Activated CD4-positive, alpha-beta T cell treated with anti-CD3 and anti-CD28 coated beads for 24 hours (primary cell): ENCODE measurements at places on chromosomes 5 and 9.

GRCh38 chr9:98207606-98208005, 15.2 kb upstream of the CORO2A start:
- DNase-seq, result no peak

DNA sequence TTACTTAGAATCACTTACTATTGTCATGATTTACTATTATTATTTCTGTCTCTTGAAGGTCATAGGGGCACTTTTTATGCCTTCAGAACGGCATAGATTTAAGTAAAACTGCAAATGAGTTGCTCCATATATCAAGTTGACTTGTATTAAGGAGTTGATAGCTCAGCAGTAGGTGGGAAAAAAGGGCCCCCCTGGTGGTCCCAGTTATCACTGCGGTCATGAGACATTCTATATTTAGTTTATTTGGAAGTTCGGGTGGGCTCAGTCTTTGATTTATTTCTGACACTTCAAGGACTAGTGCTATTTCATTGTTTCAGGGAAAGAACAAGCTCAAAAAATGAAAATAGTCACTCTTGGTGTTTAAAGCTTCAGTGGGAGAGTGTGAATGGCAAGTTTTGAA, 159.3 kb downstream of the SLC24A2 start:
- DNase-seq, result no peak

GRCh38 chr5:14109771-14110170, 33.4 kb upstream of the TRIO start:
- DNase-seq, result no peak

DNA sequence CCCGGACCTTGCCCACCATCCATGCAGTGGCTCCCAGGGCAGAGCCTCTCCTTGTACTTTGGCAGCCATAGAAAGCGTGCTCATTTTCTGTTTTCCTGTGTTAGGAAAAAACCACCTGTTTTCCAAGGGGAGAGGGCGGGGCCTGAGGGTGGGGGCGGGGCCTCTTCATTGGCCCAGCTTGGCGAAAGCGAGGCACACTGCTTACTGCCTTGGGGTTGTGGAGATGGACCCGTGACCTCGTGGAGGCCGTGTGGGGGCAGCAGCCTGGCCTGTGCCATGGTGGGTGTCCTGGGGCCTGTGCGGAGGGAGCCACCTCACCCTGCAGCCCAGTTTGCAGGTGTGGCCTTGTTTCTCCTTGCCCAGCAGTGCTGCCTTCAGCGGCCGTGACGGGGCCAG, 4.4 kb upstream of the TOR4A start:
- no peak for DNase-seq

- no peak for DNase-seq
Observed at GRCh38 chr5:170314541-170315095, 17.0 kb upstream of the LCP2 start.

- DNase-seq, result no peak
Observed at GRCh38 chr5:109692852-109693251, 3.1 kb downstream of the MAN2A1 start.

DNA sequence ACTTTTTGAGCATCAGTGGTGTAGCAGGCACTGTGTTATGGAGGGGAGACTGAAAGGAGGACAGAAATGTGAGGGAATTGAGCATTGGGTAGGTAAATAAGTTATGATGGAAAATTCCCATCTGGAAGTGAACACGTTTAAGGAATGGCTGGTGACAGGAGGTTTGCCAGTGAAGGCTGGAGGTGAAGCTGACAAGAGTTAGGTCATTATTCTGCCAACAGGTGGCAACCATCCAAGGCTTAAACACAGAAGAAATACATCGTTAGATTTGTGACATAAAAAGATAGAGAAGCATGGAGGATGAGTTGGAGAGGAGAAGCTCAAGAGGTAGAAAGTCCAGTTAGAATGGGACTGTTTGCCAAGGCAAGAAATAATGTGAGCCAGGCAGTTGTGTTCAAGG, 455.3 kb upstream of the SGCD start:
- no peak for DNase-seq

DNA sequence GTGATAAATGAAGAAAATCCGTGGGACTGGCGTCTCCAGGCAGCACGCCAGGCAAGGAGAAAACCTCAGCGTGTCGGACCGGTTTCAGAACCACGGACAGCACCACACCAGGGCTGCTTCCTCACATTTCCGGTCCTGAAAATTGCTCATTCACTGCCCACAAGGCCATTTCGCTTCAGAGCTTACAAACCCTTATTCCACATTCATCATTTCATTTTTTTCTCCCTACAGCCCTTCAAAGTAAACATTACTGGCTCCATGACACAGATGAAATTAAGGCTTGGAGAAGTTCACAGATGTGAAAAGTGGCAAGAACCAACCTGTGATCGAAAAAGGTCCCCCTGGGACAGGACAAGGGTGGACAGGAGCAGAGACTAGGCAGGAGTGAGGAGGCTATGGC, 1.5 kb upstream of the GPRIN1 start:
- no peak for DNase-seq

DNA sequence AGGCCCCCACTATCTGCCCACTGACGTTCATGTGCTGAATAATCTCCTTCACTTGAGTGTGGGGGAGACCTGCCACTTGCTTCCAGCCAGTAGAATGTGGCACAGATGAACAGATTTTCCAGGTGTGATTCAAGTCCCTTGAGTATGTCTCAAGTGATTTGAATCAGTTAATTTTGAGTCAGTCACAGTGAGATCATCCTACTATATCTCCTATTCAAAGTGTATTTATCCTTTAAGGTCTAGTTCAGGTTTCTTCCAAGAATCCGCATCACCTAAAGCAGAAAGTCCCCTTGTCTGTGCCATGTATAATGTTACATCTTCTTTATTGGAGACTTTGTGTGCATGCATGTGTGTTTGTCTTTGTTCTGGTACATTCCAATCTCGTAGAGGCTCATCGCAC, 208.3 kb upstream of the DAB2 start:
- no peak for DNase-seq

DNA sequence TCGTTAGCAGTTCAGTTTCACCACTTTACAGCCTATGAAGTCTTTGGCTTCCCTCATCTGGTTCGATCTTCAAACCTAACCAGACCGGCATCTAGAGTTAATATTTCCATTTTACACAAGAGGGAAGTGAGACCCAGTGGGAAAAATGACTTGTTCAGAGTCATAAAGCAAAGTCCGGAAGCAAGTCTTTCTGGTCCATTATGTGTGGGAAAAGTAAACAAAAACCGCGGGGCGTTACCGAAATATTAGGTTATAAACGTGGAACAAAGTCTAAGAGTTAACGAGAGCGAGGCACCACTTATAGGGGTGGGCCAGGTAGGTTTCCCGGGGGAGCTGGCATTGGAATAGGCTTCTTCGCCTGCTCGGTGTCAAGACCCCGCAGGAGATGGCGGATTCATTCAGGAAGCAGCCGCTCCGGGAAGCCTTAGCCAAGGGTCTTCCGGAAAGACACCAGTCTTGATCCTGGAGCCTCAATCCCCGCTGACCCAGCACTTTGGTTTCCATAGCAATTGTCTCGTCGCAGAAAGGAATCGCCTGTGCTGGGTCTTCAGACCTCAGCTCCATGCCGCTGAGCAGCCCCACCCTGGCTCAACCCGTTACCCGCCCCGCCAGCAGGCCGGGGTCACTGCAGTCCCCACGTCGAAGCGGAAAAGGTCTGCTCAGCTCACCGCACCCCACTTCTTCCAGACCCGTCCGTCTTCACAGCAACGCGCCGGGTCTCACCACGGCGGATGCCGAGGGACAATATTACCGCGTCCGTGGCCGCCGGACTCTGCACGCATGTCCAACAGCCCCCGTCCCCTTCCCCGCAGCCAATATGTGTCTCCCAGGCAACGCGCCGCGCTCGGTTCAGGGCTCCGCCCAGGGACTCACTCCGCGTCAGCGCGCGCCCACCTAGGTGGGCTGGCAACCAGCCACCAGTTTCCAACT, at the start of gene C5orf52:
Gene C5orf52 (plus strand): TSS at position 872 of the 930 bp plus-strand sequence. CDS start 82 bp downstream, outside the sequence.
- no peak for DNase-seq

- no peak for DNase-seq
Observed at GRCh38 chr5:8560776-8561175, 691.8 kb downstream of the MTRR start.

DNA sequence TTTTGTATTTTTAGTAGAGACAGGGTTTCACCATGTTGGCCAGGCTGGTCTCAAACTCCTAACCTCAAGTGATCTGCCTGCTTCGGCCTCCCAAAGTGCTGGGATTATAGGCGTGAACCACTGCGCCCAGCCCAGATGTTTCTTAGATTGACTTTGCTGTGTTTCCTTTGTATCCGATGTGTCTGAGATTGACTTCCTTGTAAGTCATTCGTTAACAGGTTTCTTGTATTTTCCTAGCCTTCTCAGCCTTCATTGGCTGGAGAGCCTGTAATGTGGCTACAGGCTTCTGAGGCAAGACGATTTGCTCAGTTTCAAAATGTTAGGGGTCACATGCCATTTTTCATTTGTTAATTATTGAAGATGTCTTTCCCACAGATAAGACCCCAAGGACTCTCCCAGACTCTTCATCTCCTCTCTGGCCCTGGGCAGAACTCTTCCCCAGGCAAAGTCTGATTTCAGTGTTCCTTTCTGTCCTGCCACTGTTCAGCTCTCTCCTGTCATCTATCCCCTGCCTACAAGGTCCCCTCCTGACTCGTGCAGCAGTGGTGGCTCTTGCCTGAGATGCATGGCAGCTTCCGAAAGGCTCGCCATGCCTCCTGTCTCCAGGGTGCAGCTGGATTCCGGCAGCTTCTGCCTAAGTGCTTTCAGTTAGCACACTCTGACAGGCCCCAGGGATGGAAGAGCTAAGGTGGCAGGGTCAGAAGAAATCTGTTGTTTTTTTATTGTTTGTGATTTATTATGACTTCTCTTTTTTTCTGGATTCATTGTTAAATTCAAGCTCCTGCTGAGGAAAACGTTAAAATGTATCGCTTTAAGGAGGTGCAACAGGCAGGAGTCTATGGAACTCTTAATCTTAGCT, 206.4 kb downstream of the AOPEP start:
- no peak for DNase-seq

- DNase-seq, result no peak
Observed at GRCh38 chr5:177495243-177496060, 2.0 kb downstream of the PDLIM7 start.

GRCh38 chr9:79580055-79580454, 8.3 kb downstream of the TLE4 start:
- DNase-seq, result no peak

DNA sequence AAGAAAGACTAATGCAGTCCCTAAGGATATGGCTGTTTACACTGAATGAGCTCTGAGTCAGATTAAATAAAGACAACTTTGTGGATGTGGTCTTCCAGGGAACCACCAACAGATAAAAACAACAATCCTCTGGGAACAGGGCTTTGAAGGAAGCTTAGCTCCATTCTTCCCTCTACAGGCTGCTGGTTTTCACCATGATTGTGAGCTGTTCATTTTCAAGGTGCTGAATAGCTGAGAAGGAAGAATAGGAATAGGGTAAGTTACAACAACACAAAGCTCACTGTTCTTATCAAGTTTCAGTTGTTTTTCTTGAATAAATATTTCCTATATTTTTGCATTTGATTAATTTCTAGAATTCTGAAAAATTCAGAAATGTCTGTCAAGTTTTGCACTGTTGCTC, 25.9 kb upstream of the PTAR1 start:
- DNase-seq, result no peak

- no peak for DNase-seq
Observed at GRCh38 chr5:136135536-136135935, 2.9 kb downstream of the SMAD5 start.

DNA sequence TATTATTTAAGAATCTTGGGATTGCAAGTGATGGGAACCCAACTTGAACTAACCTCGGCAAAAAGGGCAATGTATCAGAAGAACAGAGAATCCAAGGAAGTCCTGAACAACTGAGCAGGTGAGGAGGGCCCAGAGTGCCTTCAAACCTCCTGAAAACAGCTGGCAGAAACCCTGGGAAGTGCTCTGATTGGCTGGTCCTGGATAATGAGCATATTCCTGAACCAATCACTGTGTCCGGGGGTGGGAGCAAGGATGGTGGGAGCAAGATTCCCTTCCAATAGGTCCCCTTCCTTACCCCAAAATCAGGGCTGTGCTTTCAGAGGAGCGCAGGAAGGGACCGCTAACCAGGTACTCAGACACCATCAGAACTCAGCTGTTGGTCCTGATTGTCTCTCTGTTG, 31.9 kb upstream of the TBC1D2 start:
- no peak for DNase-seq

DNA sequence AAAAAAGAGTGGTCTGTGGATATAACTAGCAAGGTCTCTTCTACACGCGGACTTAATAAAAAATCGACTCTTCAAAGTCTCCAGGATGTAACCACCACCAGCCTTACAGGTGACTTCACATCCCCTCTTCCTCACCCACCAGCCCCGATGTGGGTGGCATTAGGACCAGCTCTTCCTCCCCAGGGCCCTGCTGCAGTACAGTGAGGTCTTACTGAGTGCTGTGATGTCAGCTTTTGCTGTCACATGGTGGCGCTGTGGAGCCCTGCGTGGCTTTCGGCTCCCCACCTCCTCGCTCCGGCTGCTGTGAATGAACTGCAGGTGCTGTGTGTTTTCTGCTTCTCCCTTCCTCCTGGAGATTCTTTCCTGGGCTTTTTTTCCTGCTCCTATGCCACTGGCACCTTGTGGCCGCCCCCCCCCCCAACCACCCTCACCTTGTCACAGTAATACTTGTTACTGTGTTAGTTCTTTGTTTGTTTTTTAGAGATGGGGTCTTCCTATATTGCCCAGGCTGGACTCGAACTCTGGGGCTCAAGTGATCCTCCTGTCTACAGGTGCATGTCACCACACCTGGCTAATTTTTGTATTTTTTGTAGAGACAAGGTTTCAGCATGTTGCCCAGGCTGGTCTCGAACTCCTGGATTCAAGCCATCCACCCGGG, 15.8 kb upstream of the RAPGEF1 start:
- DNase-seq, result peak; percentile 80
